T-helper 22 cell (primary cell): ENCODE measurements at places on chromosomes 5 and 9.

DNA sequence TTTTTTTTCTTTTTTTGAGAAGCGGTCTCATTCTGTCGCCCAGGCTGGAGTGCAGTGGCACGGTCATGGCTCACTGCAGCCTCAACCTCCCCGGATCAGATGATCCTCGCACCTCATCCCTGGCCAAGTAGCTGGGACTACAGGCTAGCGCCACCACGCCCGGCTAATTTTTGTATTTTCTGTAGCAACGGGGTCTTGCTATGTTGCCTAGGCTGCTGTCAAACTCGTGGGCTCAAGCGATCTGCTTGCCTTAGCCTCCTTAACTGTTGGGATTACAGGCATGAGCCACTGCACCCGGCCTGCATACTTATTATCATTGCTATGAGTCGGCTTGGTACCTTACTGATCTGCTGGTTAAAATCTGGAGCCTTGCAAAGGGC lies 790 bp upstream of the IARS1 start:
- DNase-seq = no peak

DNA sequence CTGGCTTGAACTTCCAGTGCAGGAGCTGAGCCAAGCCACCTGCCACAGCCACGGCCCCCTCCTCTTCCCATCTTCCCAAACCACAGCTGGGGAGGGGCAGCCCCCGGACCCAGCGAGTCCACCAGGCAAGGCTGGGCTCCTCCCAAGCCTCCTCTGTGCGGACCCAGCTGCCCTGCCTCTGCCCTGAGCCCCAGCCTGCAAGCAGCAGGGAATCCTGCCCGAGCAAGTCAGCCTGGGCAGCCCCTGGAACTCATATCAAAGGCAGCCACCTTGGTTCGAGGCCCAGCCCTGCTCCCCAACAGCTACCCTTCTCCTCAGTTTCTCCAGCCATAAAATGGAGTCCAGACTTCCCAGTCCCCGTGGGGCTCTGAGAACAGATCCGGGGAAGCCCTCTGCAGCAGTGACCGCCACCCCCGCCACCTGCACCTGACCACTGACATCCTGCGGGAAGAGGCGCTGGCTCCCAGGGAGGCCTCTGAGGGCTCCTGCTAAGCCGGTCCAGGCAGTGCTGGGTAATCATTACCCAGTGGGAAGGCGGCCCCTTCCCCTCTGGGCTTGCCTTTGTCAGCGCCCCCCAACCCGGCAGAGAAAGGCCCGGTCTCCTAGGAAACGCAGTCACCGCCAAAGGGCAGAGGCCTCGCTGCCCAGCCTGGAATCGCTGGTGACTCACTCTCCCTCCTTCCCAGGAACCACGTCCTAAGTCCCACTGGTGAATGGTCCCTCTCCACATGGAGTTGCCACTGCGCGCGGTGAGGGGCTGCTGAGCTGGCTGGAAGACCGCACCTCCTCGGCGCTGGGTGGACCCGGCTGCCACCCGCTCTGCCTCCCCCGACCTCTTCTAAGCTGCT lies 1.5 kb downstream of the VAV2 start:
- no peak for DNase-seq

GRCh38 chr5:55829956-55830355 lies 21.2 kb upstream of the IL31RA start:
- no peak for DNase-seq

- DNase-seq = no peak
Observed at GRCh38 chr5:175746851-175747250, 89.0 kb downstream of the HRH2 start.

DNA sequence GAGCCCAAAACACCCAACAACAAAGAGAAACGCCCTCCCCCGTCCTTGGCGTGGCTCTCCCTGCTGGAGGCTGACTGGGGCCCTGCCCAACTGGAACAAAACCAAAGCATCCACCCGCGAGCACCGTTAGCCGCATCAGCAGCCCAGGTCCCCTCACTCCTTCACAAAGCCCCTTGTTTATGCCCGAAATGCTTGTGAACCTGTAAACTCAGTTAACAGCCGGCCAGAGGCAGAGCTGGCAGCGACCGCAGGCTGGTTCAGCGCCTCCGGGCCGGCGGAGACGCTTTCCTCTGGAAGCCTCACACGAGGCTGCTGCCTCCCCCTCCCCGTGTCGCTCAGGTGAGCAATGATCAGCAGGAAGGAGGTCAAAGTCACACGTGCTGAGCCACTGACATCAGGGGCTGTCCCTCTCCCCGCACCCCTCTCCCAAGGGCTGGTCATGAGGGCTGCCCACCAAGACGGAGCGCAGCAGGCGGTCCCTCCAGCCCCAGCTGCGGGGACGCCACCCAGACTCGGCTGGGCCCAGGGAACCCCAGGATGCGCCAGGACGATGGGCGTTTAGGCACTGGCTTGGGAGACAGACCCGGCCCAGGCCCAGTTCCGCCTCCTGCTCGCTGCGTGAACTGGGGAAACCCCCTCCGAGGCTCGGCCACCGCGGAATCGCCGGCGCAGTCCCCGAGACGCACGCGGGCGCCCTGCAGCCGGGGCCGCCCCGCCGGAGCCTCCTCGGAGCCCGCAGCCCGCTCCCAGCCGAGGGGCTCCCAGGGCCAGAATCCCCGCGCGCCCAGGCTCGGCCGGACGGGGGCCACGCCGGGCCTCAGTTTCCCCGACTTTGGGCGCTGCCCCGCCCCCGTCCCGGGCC lies 563 bp downstream of the SNAPC4 start:
- DNase-seq = peak; percentile 34

GRCh38 chr9:17535176-17535575 lies 43.7 kb upstream of the SH3GL2 start:
- no peak for DNase-seq

DNA sequence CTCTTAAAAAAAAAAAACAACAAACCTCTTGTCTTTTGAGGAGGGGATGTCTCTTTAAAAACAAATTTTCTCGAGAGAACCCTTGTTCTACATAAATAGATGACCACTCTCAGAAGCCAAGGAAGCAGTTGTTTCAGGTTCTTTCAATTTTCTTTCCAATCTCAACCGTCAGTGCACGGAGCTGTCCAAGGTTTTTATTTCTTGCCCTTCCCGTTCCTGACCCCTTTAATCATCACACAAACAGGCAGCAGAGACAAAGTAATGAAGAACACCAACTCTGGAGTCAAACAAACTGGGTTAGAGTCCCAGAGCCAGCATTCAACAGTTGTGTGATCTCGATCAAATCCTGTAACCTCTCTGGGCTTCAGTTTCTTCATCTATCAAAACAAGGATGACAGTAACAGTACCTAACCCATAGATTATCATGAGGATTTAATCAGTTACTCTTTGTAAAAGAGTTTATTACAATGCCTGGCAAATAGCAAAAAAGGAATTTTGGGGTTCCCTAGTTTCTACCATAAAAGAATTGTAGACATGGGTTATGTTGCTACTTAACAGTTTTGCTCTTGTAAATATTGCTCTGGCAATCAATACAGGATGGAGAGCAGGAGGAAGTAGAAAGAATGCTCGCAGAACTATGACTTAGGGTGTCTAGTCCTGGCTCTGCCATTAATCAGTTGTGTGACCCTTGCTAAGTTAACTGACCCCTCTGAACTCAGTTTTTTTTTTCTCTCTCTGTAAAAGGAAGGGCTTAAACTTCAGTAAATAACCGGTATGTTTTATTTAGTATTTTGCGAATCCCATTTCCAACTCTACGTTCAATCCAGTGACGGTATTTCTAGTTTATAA lies 1.0 kb upstream of the NIM1K start:
- no peak for DNase-seq

DNA sequence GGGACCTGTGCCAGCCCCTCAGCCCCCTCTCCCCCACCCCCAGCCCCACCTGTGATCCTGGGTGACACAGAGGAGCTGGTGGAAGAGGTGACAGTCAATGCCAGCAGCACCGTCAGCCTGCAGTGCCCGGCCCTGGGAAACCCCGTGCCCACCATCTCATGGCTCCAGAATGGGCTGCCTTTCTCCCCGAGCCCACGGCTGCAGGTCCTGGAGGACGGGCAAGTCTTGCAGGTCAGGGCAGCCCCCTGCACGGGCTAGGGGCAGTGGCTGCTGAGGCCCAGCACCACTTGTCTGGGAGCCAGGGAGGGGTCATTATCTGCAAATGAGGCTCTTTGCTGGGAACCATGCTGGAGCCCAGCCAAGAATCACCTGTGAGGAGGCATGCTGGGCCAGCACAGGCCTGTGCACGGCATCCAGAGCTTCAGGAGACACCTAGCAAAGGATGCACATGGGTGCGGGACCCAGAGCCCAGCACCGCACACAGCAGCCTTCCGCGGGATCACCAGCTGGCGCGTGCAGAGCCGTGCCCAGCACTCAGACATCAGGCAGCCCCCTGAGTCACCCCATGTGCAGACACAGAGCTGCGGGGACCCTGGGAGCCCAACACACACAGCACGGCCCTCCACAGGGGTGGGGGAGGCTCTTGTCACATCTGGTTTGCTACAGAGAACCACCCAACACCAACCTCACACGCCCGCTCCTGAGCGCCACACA lies 62.0 kb upstream of the ASS1 start:
- DNase-seq = no peak

DNA sequence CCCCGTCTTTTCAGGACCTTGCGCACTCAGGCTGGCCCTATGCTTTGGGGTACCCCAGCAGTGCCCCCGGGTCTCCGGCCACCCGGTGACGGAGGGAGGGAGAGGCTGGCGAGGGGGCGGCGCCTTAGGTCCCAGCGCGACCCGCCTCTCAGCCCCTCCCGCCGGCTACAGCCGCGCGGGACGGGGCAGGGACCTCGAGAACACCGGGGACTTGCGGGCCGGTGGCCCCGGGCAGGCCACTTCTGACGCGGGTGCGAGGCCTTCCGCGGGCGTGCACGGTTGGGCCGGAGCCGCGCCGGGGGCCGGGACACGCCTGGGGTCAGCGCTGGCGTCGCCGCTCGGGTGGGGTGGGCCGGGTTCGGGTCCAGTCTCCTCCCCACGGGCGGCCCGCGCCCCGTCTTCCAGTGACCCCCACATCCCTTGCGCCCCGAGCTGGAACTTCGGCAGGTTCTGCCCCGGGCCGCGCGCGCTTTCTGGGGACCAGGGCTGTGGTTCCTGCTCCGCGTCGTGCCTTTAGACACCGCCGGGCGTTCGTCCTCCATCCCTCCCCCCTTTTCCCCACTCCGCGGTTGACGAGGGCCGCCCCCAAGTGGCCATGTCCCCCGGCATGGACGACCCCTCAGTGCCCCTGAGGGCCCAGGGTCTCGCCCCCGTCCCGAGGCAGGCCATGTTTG lies 3.8 kb upstream of the SQSTM1 start:
- no peak for DNase-seq

GRCh38 chr9:5626727-5627634 lies 1.9 kb upstream of the RIC1 start:
- no peak for DNase-seq

DNA sequence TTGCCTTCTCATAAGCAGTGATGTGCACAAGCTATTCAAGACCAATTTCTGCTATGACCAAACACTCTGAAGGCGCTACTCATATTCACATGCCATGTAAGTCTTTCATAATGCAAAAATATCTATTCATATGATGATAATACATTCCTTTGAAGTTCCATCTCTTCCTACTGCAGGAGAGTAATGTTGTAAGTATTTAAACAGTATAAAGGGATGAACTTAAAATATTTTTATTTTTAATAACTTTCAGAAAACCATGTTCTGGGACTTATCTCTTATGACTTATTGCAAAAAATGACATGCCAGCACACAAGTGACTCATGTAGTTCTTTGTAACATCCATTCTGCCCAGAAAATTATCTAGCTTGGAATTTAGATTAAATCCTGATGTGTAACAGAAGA lies 376.4 kb downstream of the KCTD16 start:
- DNase-seq = no peak

GRCh38 chr5:34533582-34534522 lies 122.3 kb upstream of the RAI14 start:
- DNase-seq = no peak

DNA sequence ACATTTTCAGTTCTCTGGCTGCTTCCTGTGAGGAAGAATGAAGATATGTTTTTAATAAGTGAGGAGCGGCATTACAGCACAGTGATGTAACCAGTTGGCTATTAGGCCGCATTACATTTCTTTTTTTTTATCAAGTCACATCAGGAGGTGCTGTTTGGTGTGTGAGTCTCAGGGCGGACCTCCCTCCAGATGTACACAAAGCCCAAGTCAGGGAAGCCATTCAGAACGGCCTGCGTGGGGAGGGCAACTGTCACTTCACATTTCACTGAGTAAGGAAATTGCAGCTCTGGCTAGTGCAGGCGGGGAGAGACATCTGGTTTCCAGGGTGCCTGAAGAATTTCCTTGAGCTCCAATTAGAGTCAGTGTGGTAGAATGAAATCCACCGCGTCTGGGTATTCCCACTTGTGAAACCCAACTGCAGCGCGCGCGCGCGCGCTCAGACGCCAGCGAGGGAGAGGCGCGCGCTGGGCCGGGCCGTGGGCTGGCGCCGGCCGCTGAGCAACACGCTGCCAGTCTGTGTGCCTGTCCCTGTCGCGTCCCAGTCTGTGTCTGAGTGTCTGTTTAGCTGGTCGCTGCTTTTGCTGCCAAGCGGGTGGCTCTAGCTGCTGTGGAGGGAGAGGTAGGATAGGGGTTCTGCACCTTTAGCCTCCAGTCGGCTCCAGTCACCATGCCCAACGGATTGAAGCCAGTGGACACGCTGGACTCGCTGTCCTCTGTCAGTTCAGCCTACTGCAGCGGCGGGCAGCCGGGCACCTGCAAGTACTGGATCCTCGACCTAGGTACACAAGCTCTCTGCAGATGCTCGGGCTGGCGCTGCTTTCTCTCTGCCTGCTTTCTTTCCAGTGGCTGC lies 140.8 kb upstream of the OTULINL start:
- no peak for DNase-seq

- no peak for DNase-seq
Observed at GRCh38 chr5:168163966-168164365, 127.5 kb upstream of the WWC1 start.

DNA sequence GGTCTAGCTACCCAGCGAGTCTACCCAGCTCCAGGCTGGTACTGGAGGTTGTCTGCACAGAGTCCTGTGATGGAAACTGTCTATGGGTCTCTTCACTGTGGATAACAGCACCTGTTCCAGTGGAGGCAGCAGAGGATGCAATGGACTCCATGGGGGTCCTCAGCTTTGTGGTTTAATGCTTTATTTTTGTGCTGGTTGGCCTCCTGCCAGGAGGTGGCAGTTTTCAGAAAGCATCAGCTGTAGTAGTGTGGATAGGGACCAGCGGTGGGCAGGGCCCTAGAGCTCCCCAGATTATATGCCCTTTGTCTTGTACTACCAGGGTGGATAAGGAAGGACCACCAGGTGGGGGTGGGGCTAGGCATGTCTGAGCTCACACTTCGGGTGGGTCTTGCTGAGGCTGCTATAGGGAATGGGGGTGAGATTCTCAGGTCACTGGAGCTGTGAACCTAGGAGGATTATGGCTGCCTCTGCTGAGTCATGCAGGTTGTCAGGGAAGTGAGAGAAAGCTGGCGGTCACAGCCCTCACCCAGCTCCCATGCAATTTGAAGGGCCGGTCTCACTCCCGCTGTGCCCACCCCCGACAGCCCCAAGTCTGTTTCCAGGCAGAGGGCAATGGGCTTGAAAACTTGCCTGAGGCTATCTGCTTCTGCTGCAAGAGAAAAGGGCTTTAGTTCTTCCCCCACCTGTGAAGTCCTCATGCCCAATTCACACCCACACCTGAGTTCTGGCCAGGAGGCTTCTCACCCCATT lies 397.1 kb downstream of the TLE1 start:
- no peak for DNase-seq

GRCh38 chr9:119802133-119802532 lies 432.9 kb upstream of the BRINP1 start:
- no peak for DNase-seq
